ENCODE measurements at places on chromosomes 6 and 20.

- no peak for DNase-seq
Observed at GRCh38 chr6:148074738-148075137, 267.9 kb upstream of the SASH1 start.

- no peak for DNase-seq
Observed at GRCh38 chr6:158900663-158901312, 81.6 kb upstream of the EZR start.

DNA sequence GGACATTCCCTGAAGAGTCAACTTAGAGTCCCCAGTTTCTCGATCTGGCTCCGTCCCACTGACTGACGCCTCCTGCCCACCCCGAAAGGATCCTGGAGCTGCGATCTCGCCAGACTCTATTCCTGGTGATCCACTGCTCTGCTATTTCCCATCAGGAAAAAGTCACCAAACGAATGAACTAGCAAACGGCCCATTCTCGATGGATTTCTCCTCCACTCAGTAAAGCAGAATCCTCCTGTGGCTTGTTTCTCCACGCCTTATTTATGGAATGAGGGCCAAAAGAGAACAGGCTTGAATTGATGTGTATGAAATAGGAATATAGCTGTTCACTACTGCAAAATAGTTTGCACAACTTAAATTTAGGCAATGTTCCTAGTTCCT is 5.4 kb downstream of the NKX2-4 start:
- DNase-seq = no peak

GRCh38 chr6:2988094-2988425 is 11.6 kb upstream of the NQO2 start:
- DNase-seq = no peak

DNA sequence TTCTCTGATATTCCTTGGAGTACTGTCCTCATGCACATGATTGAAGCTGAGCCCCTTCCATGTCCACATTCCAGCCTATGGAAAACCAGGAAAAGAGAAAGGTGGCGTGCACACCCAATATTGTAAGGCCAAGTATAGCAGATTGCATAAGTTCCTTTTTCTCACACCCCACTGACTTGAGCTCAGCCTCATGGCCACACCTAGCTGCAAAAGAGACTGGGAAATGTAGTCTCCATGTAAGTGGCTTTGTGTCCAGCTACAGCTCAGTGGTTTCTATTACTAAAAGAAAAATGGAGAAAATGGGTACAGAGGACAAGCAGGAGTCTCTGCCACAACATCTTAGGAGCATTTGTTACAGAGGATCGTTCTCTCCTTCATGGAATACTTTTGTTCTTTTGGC is 10.8 kb upstream of the UST start:
- no peak for DNase-seq

- no peak for DNase-seq
Observed at GRCh38 chr20:38269040-38269439, 8.5 kb upstream of the KIAA1755 start.

GRCh38 chr6:122717350-122717749 is 62.2 kb upstream of the FABP7 start:
- no peak for DNase-seq

DNA sequence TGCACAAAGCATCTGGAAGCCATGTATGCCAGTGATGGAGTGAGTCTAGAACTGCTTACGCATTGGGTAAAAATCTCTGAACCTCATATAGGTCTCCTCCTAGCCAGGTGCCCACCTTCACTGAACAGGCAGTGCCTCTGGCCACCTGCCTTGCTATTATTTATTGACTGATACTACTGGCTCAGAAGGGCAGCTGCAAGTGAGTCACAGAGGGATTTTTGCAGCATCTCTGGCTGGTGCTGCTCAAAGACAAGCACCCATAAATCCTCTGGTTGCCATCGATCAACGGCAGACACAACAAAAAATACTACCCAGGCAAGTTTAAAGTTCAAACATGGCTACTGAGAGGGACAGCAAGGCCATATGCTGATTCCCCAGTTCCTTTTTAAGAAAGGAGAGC is 279.4 kb downstream of the UBE3D start:
- DNase-seq = no peak

DNA sequence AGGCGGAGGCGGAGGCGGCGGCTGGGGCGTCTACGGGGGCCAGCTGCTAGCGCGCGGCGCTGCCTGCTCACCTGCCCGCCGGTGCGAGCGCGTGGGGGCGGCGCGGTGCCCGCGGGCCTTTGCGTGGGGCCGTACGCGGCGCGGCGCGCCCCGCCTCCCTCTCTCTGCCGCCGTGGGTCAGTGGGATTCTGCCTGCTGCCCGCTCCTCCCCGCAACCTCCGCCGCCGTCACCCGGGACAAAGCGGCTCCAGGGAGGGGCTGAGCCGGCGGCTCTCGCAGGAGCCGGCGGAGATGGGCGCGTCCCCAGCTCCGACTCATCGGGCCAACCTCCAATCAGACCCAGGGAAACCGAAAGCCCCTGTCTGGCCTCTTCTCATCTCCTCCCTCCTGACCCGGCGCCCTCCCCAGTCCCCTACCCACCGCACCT is at the start of gene RCAN2:
Gene RCAN2, minus strand, starts transcription at position 249 of the 427 bp plus-strand sequence.
- no peak for DNase-seq

- no peak for DNase-seq
Observed at GRCh38 chr6:138334963-138335362, 42.7 kb upstream of the SMIM28 start.

DNA sequence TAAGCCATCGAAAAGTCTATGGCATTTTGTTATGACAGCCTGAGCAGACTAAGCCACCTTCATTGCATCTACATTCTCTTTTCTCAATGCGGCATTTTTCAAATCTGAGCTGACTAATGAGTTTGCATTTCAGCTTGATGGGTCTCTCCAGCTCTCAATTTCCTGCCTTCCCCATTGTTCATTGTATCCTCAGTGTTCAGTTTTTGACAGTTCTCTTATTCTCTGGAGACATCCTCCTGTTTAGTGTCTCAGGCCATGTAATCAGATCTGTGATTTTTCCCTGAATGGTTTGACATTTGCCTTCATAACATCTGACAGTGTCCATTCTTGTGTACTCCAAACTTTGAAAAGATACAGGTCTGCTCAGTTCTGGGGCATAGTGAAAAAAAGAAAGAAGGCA is 27.9 kb upstream of the MCM3 start:
- no peak for DNase-seq

DNA sequence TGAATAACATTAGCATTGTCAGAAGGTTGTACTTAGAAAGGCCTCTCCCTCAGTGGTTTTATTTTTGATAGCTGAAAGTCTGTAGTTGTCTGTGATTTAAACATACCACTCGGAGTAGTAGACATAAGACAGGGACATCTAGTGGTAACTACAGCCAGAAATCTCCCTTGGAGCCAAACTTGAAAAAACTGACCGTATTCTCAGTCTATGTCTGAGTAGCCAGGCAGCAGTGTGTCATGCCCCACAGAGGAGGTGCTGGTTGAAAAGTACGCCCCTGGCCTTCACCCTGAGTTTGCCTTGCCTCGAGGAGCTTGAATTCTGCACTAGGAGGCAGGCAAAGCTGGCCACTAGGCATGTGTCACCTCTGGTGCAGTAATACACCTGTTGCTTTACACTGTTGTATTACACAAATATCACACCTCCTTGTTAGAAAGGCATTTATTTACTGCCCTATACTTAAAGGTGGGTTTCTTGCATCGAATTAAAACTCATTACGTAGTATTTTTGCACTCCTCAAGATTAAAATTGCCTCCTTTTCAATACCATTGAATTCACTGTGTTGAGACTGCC is 20.8 kb downstream of the ZBTB2 start:
- DNase-seq = no peak

- DNase-seq = no peak
Observed at GRCh38 chr6:11043378-11043960, 636 bp downstream of the ELOVL2 start.

DNA sequence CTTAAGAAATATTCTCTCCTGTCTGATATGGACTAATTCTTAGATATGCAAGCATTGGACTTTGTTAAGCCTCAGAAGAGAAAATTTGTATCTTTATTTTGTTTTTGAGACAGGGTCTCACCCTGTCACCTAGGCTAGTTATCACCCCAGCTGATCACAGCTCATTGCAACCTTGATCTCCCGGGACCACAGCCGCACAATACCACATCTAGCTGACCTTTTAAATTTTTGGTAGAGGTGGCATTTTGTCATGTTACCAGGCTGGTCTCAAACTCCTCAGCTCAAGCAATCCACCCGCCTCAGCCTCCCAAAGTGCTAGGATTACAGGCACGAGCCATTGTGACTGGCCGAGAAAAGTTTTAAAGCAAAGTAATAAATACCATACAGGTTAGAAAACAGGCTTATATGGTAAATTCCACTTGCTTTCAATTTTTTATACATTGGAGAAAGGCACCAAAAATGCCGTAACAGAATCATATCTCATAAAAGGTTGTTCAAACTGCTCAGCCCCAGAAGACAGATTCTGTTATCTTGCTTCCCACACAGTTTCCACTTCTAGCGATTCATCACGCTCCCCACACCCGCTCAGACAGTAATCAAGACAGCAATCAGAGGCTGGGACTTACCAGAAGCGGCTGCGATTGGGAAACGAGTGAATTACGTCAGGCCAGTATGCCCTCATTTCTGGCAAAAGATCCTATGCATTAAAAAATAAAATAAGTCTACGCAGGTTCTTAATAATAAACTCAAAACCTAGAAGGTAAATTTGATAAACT is 13.8 kb downstream of the RNASET2 start:
- no peak for DNase-seq

DNA sequence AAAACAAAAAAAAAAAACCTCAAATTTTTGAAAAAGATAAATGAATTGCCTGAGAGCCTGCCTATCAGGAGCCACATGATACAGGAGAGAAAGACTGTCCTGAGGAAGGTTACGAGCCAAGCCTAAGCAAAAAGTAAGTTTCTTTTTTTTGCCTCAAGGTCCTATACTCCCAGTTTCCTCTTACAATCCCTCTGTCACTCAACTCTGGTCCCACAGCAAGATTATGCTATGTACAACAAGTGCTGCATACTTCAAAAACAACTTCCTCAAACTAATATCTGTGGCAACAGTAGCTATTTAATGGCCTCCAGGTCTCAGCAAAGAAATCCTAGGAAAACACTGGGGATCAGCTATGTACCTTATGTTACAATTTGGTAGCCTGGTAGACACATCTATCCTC is 46.8 kb downstream of the PLN start:
- DNase-seq = no peak

GRCh38 chr6:167079853-167080297 is 43.0 kb upstream of the CCR6 start:
- no peak for DNase-seq

Data from stimulated activated CD8-positive, alpha-beta memory T cell treated with anti-CD3 and anti-CD28 coated beads, Interleukin-4, amount 100 ng/mL, for 1 hour (primary cell).